ENCODE measurements at places on chromosomes 13 and 19.

DNA sequence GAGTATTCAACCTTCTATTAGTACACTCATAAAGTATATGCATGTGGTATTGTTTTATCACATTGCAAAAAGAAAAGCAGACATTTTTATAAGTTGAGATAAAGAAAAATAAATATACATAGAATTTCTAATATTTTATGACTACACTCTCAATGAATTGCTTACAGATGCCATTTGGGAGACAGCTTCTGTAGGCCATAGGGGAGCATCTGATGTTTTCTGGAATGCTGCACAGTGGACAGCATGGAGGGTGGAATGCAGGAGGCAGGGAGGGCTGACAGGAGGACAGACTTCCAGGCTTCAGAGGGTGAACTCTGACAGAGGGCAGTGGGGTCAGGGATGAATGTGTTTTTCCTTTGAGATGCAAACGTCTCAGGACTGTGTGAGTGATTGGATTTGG, 45.8 kb downstream of the MIPEP start:
- DNase-seq: no peak

DNA sequence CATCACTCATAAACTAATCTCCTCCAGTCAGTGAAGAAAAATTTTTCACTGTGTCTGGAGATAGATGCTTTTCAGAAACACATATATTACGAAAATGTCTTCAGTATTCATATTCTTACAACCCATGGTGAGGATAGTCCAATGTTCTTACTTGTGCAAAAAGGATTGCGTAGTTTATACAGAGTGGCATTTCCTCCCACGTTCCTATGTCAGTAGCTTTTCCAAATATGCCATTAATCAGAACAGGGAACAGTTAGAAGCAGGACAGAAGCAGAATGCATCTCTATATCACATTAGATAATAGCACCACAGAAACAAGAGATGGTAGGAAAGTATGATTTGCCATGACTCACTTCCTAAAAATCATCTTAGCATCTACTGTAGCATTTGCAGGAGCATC, 282.9 kb downstream of the SLITRK5 start:
- no peak for DNase-seq

- no peak for DNase-seq
Measured at GRCh38 chr13:65111223-65111622, 2118.9 kb downstream of the PCDH9 start.

GRCh38 chr19:30596813-30597399, 224.7 kb downstream of the ZNF536 start:
- no peak for DNase-seq

GRCh38 chr13:114130837-114131582, 1.4 kb downstream of the RASA3 start:
- DNase-seq: peak; percentile 77

GRCh38 chr19:16938211-16938610, 49.4 kb downstream of the F2RL3 start:
- DNase-seq: no peak

DNA sequence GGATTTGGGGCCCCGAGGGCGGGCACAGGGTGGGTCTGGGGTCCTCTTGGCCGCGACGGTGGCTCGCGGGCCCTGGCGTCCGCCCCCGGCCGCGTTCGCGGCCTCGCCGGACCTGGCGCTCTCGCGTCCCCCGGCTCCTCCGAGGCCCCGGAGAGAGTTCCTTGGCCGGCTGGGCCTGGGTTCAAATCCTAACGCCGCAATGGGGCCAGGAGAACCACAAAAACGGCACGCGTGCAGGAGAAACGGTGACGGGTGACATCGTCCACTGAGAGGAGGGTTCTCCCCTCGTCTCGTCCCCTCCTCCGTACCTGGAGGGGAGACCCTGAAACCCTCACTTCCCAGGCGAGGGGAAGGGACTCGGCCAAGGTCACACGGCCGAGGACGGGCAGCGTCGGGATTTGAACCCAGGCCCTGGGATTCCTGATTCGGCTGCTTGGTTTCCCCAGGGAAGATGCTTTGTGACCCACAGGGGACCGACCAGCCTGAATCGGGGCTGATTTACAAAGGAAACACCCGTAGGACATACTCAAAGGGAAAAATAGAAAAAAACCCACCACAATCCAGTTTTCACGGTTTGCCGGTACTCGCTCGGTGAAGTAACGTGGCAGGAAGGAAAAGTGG, 624 bp downstream of the SAFB start:
- DNase-seq: no peak

DNA sequence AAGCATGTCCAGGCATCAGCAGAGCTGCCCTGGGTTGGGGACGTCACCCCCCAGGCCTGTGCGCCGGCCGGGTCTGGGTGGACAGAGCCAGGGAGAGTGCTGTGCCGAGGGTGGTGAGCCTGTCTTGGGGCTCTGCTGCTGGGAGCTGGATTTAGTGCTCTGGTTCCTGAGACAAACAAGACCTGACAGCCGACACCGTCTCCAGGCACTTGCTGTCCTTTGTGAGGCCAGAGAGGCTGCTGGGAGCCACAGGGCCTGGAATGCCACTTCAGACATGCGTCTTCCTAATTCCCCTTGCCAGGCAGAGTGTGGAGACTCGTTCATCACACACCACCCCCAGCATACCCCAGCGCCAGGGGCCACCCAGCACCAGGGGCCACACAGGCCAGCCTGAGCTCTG, 165.8 kb downstream of the KDM4B start:
- DNase-seq: no peak

DNA sequence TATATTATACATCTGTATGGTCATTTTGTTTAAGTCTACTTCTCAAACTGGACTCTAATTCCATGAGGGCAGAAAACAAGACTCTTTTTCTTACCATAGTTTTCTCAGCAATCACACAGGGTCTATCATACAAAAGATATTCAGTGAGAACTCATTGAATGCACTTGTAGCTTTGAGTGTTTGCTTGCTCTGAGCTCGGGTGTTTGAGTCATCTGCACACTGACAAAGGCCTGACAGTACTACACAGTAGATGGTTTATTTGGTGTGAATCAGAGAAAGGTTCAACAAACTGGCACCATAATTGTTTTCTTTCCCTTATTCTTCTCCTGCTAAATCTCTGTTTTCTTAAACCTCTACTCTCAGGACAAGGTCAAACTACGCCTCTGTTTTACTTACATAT, 586.4 kb downstream of the LMO7 start:
- no peak for DNase-seq

DNA sequence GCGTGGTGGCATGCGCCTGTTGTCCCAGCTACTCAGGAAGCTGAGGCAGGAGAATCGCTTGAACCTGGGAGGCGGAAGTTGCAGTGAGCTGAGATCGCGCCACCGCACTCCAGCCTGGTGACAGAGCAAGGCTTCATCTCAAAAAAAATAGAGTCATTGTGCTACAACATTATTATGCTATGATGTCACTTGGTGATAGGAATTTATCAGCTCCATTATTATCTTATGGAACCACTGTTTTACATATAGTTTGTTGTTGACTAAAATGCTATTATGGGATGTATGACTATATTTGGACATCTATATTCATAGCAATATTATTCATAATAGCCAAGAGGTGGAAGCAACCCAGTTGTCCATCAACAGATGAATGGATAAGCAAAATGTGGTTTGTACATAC, 26.4 kb upstream of the SLC7A1 start:
- DNase-seq: no peak

- DNase-seq: no peak
Measured at GRCh38 chr19:40954573-40954972, 36.5 kb upstream of the CYP2B6 start.

DNA sequence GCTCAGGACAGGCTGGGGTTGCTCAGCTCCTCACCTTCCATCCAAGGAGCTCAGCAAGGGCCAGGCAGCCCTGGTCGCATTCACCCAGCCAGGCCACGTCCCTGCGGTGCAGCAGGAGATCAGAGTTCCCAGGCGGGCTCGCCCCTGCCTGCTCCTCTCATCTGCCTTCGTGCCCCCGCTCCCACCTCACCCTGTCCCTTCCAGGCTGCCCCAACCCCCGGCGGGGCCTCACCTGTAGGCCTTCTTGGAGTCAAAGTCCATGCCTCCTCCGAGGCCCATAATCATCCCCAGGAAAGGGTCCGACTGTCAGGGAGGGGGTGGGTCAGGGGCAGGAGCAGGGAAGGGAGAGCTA, 1.3 kb upstream of the RINL start:
- no peak for DNase-seq

DNA sequence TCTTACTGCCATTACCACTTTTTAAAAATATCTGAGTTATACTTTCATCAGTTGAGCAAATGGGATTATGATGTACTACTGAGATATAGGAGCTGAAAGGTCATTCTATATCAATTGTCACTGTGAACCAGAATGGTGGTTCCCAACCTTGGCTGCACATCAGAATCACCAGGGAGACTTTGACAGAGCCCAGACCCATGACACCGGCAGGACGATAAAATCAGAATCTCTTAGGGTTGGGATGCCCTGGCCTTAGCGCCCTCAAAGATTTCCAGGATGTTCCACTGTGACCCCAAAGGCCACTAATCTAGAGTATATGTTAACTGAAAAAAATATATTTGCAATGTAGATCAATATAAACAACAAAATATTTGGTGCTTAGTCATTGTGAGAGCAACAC, 355.1 kb downstream of the LIG4 start:
- DNase-seq: no peak

GRCh38 chr13:51583875-51584730, at the start of gene WDFY2:
TSS of gene WDFY2 (plus strand) at chr13:51584462. CDS start at chr13:51584688, 226 bp downstream.
- peak; percentile 99 for DNase-seq

- DNase-seq: no peak
Measured at GRCh38 chr19:40745402-40745780, 4.9 kb downstream of the ACTMAP start.

GRCh38 chr19:17861542-17862402, 2.1 kb downstream of the RPL18A start:
- no peak for DNase-seq

DNA sequence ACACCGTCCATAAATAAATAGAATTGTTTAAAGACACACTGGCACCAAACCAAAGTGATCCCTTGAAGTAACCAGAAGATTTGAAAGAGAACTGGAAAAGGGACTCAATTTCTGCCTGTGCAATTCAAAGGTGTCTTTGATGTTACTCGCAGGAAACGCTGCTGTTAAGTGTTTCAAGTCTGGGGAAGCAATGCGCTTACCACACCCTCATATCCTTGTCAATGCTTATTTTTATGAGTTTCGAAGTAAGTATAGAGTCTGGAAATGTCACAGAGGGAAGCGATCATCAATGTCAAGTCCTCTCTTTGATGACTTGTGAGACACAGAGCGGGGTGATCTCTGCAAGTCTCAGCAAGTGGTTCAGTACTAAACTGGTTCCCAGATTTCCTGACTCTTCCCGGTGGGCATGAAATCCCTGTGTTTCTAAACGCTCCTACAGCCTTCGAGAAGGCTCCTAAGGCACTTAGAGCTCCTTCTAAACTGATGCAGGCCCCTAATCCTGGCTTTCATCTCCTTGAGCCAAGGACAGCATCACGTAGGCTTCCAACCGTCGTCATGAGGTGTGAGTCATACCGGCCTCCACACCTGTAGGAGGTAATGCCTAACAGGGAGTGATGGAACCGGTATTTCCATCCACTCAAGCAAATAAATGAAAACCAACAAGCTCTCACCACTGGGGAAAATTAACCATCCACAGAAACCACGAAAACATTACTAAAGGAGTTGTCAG, 22.8 kb downstream of the SYDE1 start:
- DNase-seq: no peak

GRCh38 chr13:44068169-44068568, 188.5 kb downstream of the LACC1 start:
- DNase-seq: no peak

GRCh38 chr19:2050349-2050990, 574 bp downstream of the MKNK2 start:
- peak; percentile 63 for DNase-seq

DNA sequence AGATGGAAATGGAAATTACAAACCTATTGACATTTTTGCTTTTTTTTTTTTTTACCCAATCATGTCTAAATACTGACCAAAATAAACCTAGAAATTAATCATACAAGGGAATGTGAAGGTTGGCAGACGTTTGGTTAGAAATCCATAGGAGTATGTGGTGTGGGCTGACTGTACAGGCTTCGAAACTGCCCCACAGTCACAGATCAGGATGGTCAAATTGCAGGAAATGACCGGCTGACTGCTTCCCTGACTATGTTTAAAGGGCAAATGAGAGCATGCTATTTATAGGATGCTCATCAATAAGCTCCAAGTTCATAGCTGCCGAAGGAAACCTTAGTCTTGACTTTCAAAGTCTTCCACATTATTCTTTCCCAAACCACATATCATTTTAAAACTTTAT, 118.4 kb downstream of the COG6 start:
- no peak for DNase-seq

DNA sequence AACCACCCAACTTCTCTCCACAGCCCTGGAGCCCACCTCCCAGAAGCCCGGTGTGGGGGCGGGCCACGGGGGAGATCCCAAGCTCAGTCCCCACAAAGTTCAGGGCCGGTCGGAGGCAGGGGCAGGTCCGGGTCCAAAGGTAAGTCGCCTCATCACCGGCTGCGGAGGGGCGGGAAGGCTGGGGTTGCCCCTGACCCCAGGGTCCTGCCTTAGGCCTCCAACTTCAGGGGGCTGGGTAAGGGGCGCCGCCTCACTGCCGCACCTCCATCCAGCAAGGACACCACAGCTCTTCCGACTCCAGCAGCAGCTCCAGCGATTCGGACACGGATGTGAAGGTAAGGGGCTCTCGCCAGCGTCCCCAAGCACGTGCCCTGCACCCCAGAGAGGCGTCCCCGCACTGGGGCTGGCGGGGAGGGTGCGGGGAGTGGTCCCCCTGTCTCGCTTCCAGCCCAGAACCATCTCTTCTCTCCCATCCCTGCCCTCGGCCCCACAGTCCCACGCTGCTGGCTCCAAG, 358 bp downstream of the C19orf33 start:
- DNase-seq: no peak

- no peak for DNase-seq
Measured at GRCh38 chr19:42197375-42197817, 20.1 kb downstream of the DEDD2 start.

- no peak for DNase-seq
Measured at GRCh38 chr13:112978561-112979405, 9.8 kb downstream of the MCF2L start.

- DNase-seq: no peak
Measured at GRCh38 chr13:97567510-97568243, 133.7 kb downstream of the RAP2A start.

DNA sequence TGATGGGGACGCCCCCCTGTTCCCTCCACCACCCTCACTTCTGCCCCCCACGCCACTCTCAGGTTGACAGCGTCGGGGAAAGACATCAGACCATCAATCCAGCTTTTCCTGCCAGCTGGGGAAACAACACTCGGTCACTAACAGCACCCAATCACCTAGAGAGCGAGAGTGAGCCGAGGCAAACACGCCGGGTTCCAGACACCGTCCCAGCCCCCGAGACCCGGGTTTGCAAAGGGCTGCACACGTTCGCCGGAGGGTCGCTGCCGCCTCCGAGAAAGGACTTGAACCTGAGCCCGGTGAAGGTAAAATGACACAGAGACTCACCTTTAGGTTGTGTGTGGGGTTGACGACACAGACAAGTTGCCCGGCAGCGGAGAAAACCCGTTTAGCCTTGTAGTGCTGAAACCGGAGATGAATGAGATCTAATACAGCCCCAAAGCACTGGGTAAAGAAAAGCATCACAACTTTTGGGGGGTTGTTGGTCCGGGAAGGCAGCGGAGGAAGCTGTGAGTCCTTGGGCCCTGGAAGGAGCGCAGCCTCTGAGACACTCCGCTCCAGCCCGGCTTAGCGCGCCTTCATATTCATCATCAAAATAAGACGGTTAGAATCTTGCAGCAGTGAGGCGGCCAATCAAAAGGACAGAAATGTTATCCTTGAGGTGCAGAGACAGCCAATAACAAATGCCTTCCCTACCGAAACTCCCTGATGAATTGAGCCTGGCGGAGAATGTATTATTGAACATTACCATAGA, at the start of gene SIAH3:
Gene SIAH3, minus strand, starts transcription at position 583 of the 751 bp plus-strand sequence. Its CDS starts 124 bp downstream, at position 459.
- DNase-seq: no peak

- DNase-seq: peak; percentile 4
Measured at GRCh38 chr19:34232566-34233481, 21.5 kb upstream of the GARRE1 start.

All from bone marrow (tissue), 2 donors.